Activated CD4-positive, alpha-beta T cell treated with anti-CD3 and anti-CD28 coated beads, Interleukin-10, Interleukin-2, amounts not matched to agents 100 ng/mL and 50 ng/mL, durations not matched to agents 16 hours and 8 hours (primary cell): ENCODE measurements at places on chromosomes 12 and 14.

DNA sequence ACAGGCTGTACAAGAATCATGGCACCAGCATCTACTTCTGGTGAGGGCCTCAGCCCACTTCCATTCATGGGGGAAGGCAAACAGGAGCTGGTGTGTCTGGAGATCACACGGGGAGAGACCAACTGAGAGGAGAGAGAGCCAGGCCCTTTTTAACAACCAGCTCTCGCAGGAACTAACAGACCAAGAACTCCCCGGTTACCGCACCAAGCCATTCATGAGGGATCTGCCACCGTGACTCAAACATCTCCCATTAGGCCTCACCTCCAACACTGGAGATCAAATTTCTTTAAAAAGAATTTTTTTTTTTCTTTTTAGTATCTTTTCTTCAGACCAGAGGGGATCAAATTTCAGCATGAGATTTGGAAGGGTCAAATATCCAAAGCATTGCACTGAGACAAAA lies 16.7 kb upstream of the AQP2 start:
- DNase-seq = no peak

DNA sequence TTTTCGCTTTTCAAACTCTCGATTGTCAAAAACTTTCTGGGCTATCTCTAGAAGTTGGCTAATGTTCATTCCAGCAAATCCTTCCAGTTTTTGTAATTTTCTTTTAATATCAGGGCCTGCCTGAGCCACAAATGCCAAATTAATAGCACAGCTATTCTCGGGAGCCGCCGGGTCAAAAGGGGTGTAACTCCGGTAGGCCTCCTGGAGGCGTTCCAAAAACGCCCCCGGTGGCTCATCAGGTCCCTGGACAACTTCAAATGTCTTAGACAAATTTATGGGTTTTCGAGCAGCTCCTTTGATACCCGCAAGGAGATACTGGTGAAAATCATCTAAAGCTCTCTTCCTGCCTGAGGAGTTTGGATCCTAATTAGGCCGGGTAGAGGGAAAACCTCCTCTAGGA lies 117.9 kb upstream of the PZP start:
- no peak for DNase-seq

- DNase-seq = no peak
Observed at GRCh38 chr14:94540031-94540794, 21.0 kb upstream of the SERPINA4 start.

GRCh38 chr12:111773801-111774551 lies 7.2 kb downstream of the ALDH2 start:
- no peak for DNase-seq

DNA sequence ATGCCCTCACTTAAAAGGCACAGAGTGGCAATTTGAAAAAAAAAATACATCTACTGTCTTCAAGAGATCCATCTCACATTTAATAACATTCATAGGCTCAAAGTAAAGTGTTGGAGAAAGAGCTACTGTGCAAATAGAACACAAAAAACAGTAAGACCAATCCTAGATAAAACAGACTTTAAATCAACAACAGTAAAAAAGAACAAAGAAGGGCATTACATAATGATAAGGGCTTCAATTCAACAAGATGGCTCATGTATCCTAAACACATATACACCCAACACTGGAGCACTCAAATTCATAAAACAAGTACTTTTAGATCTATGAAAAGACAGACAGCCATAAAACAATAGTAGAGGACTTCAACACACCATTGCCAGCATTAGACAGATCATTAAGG lies 93.6 kb upstream of the PCED1B start:
- no peak for DNase-seq

GRCh38 chr14:58107947-58108552 lies 44.0 kb downstream of the ARMH4 start:
- DNase-seq = peak; percentile 44

DNA sequence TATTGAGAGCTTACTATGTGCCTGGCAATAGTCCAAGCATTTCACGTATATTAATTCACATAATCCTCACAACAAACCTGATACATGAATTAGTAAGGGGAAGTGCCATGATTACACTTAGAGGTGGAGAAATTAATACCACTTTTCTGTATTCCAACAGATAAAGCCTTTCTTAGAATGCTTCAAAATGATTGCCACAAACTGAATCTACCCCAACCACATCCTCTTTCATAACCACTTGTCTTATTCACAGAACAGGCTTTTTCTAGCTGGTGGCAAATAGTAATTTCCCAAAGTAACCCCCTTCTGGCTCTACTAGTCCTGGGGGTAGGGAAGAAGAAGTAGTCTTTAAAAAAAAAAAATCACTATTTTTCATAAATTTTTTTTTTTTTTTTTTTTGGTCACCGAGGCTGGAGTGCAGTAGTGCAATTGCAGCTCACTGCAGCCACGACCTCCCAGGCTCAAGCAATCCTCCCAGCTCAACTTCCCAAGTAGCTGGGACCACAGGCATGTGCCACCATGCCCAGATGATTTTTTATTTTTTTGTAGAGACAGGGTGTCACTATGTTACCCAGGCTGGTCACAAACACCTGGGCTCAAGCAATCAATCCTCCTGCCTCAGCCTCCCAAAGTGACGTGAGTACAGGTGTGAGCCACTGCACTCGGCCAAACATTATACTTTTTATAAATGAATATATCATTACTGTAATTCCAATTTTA lies 59.0 kb upstream of the ARID2 start:
- DNase-seq = peak; percentile 85

GRCh38 chr12:59268295-59268809 lies 327.5 kb upstream of the SLC16A7 start:
- DNase-seq = no peak

DNA sequence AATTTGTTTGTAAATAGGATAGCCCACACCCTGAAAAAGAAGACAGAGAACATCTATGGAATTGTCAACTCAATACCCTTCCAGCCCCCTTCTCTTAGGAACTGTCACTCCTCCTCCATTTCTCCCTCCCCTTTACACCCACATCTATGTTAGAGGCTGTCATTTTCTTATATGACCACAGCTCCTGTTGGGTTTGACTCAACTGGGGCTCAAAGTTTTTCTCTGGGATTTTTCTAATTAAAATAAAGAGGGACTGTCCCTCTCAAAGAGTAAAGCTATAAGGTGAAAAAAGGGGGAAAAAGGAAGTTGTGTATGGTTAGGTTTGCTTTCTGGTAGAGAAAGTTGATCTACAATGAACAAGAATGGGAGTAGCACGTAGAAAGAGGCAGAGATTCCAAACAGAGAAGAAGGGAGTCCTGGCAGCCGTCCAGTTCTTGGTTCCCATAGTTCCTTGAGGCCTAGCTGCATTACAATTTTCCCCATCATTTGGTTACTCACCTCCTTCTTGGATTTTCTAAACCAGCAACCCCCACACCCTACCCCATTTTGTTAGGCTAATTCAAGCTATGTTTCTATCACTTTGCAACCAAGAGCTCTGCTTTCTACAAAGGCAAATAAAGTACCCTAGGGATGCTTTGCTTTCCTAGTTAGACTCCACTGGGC lies 44.3 kb upstream of the STK38L start:
- DNase-seq = no peak

DNA sequence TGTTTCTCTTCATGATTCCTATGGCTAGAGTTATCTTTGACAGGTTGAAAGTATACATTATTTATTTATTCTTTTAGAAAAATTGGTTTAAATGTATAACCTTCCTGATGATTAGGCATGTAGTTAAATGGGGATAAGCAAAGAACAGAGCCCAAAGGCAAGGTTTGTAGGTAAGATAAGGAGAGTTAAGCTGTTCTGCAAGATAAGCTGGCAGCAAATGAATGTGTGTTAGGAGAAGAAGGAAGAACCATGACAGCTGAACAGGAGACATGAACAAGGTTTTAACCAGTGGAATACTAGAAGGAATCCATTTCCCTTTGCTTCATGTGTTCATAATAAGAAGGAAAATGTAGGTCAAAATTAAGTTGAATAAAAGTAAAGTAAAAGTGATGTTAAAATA lies 1330.1 kb upstream of the USP15 start:
- DNase-seq = no peak

DNA sequence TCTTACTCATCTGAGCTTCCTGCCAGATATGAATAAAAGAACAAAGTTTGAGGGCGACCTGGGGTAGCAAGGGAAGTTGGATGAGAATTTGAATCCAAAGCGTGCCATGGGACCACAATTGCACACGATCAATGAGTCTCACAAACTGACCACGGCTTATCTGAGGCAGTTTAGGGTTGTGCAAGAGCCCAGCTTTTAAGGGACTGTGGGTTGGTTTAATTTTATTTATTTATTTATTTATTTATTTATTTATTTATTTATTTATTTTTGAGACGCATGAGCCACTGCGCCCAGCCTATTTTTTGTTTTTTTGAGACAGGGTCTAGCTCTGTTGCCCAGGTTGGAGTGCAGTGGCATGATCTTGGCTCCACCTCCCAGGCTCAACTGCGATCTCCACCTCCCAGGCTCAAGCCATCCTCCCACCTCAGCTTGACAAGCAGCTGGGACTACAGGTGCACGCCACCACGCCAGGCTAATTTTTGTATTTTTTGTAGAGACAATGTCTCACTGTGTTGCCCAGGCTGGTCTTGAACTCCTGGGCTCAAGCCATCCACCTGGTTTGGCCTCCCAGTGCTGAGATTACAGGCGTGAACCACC lies 1.1 kb downstream of the AMDHD1 start:
- DNase-seq = no peak

DNA sequence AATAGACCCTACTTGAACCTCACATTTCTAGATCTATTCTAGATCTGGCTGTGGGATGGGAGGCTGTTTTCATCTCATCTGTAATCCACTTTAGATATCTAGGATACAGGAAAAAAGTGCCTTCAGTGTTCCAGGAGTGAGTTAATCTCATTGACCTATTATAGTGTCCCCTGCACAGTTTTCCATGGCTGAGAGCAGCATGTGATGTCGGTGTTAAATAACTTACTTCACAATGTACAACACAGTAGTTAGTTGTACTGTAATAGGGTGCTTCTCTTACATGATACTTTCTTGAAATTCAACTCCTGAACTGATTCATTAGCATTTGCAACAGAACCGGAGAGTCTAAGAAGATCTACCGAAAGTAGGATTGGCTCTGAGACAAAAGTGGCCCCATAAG lies 62.6 kb downstream of the TMEM117 start:
- DNase-seq = no peak

DNA sequence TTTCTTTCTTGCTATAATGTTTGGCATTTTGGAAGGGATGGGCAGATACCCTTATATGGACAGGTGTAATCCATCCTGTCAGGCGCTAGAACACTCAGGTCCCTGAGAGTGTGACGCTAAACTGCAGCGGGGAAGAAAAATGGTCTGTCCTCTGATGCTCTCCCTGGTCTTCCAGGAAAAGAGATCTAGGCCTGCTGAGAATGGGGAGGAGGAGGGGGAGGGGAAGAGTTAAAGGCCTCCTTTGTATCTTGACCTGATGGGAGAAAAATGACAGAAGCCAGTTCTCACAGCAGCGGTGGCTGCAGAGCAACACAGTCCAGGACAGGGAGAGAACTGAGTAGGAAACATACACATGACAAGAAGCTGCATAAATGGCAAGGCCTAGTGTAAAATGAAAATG lies 61.1 kb downstream of the RPS6KA5 start:
- DNase-seq = no peak

DNA sequence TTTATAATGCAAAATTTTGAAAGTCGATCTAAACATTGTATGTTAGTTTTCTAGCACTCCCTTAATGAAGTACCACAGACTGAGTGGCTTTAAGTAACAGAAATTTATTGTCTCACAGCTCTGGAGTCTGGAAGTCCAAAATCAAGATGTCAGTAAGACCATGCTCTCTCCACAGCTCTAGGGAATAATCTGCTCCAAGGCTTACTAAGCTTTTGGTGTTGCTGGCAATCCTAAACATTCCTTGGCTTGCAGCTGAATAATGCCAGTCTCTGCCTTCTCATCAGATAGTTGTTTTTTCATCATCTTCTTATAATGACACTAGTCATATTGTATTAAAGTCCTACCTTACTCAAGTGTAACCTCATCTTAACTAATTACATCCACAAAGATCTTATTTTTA lies 102.2 kb downstream of the RASSF9 start:
- no peak for DNase-seq

GRCh38 chr14:99331811-99332210 lies 59.8 kb upstream of the BCL11B start:
- no peak for DNase-seq
